ENCODE measurements at places on chromosomes 13 and 19.

DNA sequence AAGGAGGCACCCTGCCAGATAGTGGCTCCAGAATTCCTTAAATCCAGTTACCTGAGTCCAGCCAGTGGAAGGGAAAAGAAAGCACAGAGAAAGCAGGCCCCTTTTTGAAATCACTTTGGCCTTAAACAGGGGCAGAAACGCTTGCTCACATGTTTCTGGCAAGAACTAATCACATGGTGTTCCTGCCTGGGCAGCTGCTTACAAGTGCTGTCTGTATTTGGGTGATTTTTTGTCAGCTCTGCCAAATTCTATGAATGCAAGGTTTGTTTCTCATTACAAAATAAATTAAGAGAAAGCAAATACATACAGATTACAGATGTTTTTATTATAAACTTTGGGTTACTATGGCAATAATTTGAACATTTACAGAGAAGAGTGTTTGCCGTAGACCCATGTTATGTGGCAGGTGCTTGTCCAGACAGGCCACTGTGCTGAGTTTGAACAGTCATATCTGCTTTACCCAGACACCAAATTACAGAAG is 1237.8 kb downstream of the SLITRK5 start:
- DNase-seq, result no peak

- no peak for DNase-seq
These were observed 41.7 kb downstream of the PCDH17 start for GRCh38 chr13:57673197-57673596.

- no peak for DNase-seq
These were observed 256.1 kb upstream of the MAB21L1 start for GRCh38 chr13:35732565-35732964.

- no peak for DNase-seq
These were observed 8.1 kb downstream of the B3GLCT start for GRCh38 chr13:31207661-31208552.

- DNase-seq, result no peak
These were observed at the start of gene UPK1A for GRCh38 chr19:35666251-35666913. Gene UPK1A, plus strand, starts transcription at chr19:35666517. Its CDS starts 296 bp downstream, at chr19:35666813.

DNA sequence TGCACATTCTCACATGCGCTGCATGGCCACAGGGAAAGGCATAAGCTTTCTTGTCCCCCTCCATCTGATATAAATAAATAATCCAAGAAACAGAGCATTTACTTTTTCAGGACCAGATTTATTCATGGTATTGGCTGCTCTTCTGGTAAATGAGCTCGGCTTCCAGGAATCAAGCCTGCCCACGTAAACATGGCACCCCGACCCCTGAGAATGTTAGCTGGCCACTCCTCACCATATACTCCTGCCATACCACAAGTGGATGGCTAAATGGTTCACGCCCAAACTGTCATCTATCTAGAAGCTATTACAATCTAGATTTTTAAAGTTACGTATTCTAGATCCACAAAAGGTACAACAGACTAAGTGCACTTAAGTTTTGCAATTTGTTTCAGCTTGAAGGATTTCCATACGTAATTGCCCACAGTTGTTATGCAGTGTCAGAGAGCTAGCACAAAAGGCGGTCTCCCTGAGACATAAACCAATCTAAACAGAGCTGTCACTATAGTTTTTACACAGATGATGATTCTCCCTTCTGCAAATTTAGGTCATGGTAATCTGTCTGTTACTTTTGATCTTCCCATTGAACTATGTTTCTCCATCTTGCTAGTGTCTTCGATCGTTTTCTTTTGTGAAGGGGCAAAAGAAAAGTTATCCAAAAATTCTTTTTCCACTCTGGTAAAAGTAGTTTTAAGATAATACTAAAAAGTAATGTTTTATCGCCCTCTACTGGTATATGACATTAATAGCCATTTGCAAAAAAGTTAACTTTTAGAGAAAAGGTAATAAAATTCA is 16.2 kb upstream of the FOXO1 start:
- no peak for DNase-seq

GRCh38 chr19:13094771-13095392 is 7.8 kb downstream of the LYL1 start:
- DNase-seq, result no peak

DNA sequence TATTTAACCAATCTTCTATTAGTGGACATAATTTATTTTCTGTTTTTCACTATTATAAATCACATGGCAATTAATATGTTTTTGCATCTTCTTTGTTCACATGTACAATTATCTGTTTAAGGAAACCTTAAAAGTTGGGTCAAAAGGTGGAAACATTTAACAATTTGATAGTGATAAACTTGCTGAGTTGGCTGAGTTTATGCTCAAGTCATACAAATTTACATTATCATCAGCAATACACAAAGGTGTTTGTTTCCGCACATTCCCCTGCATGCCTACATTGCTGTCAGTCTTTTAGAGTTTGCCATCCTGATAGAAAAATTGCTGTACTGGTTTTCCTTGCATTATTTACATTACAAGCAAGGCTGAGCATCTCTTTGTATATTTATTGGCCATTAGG is 139.5 kb downstream of the KCNRG start:
- DNase-seq, result no peak

DNA sequence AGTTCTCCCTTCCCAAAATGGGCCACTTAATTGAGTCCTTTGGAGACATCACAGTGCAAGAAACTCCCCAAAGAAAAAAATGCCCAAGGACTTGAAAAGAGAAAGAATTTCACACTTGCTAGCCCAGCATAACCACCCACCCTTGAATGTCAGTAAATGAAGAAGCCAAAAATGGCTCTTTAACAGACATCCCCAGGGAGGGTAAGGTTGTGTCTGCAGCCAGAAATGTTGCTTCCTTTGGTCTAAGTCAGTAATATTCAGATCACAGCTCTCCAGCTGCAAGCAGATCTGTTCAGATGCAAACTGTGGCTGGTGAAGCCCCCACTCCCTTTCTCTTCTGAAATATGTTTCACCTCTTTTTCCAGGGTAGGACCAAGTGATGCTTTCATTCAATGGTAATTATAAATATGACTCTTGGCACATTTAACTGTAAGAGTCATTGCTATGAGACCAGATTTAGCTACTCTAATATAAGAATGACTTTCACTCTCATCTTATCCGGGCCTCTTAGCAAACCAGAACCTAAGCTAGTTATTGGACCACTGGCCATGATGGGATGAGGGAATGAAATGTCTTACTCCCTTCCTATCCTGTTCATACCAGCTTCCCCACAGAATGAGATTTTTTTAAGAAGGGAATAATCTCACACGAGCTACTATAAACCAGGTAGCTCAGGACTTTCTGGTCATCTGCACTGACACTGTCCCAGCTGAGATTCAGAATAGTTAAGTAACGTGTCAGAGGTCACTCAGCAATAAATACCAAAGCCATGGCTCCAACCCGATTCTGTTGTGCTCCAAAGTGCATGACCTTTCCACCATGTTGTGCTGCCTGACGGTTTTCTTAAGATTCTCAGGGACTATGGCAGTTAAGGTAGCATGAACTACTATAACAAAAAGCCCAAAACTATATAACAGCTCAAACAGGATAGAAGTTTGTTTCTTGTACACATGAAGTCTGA is 234.1 kb downstream of the FOXO1 start:
- no peak for DNase-seq

GRCh38 chr13:61258185-61258584 is 157.5 kb downstream of the PCDH20 start:
- DNase-seq, result no peak

GRCh38 chr13:32824061-32824460 is 192.2 kb upstream of the KL start:
- no peak for DNase-seq

DNA sequence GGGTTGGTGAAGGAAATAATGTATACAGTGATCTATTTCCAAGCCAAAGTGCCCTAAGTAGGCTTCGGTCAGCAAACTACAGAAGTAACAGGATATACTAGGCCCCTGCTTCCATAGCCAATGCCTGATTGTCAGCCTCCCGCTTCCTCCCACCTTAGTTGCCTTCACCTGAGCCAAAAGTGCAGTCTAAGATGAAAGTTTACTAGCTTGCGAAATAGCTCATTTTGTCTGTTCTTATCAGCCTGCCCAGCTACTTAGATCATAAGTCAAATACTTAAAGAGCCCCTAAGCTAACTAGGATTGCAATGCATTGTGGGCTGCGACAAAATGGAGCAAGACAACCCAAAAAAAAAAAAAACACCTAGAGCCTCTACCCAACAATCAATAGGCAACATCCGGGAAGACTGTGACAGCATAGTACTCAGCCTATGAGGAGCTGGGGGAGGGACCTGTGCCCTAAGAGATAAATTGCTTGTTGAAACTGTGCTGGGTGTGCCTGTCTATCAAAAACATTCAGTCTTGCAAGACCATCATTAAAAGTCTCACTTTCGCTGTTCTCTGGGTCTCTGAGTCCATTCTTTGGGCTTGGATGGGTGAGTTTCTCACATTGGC is 454.7 kb upstream of the TSHZ3 start:
- DNase-seq, result no peak

DNA sequence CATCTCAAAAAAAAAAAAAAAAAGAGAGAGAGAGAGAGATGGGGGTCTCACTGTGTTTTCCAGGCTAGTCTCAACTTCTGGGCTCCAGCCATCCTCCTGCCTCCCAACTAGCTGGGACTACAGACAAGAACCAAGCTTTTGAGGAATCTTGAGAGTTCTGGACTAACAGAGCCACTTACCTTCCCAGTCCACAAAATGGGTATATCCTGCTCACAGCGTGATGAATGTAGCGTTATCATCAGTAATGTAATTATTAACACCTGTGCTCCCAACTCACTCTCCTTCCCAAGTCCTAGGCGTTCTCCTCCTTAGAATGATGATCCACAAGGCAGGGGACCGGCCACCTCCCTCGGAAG is 4.6 kb upstream of the NANOS3 start:
- DNase-seq, result no peak

DNA sequence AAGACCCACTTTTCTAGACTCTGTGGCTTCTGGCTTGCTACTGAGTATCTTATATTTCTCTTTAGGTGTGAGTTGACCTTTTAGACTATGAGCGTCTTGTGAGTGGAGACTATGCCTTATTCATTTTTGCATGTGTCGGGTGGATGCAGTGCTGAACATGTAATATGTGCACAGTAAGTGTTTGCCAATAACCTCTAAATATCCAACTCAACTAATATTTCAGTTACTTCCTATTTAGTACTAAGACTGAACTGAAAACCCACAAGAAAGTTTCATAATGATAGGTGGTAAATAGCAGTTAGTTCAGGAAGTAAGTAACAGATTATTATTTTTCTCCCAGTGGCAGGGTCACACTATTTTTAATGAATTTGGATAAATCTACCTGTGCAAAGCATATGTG is 269.3 kb downstream of the KCNRG start:
- DNase-seq, result no peak

DNA sequence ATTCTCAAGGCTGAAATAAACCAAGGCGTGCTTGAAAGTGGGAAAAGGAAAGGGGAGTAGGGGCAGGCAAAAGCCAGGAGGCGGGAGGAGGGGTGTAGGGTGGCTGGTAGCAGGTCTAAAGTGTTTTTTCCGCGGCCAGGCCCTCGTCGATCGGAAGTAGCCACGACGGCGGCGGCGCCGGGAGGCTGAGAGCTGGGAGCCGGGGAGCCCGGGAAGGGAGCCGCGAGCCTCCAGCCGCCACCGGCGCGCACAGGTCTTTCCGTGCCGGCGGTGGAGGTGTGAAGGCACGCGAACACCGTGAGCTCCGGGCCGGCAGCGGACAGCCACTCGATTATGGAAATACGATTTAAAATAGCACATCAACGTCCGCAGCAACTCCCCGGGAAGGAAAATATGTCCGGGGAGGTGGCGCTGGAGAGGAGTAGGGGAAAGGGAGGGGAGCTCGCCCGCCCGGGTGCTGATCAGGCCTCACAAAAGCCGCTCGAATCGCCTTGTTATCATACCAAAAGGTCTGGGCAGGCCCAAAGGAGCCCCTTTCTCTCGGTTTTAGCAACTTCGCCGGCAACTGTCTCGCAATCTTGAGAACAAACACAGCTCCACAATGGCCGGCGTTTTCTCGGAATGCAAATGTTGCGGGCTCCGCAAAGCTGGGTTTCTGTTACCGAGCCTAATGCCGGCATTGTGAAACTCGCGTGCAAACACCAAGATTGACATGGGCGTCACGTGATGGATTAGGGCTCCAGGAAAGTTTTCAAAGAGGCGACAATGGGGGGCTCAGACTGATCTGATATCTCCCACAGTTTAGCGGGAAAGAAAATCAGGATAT is 2.9 kb upstream of the PCDH8 start:
- no peak for DNase-seq

- peak; percentile 52 for DNase-seq
These were observed 17.8 kb downstream of the PROZ start for GRCh38 chr13:113176280-113176679.

GRCh38 chr19:3210347-3211017 is 14.0 kb upstream of the CELF5 start:
- peak; percentile 54 for DNase-seq

DNA sequence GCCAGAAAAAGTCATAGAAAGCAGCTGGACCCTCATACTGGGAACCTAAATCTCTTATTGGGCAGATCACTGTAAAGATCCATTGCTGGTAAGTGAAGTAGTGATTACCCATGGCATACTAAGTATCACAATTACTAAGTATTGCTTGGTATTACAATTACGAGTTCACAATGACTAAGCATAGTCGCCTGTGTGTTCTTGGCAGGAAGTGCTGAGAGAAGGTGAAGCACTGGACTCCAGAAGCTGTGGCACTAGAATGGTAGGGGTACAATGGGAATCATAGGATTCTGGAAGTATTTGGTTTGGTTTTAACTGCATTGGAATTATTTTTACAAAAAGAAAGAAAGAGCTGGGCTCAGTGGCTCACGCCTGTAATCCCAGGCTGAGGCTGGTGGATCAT is 20.3 kb downstream of the LGALS16 start:
- no peak for DNase-seq

- DNase-seq, result no peak
These were observed 52.6 kb upstream of the RCBTB2 start for GRCh38 chr13:48585456-48585840.

- DNase-seq, result no peak
These were observed 177.1 kb upstream of the RFC3 start for GRCh38 chr13:33640832-33641231.

GRCh38 chr13:79401259-79402070 is 4.6 kb downstream of the RBM26 start:
- no peak for DNase-seq

DNA sequence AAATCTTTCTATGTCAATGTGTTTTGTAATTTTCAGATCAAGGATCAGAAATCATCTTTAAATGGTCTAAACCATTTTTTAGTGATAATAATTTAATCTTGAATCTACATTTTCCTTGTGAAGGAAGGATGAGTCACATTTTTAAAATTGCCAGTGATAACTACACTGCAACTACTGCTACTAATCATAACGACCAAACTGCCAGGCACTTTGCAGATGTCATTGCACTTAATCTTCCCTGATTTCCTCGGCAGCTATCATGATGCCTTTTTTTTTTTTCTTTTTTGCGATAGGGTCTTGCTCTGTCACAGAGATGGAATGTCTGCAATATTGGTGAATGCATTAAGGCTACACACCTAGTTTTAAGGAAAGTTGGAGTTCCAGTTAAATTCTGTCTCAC is 41.4 kb upstream of the SLC10A2 start:
- no peak for DNase-seq

GRCh38 chr13:113817860-113818691 is 45.8 kb downstream of the GAS6 start:
- DNase-seq, result no peak

- DNase-seq, result no peak
These were observed 70.8 kb downstream of the FNDC3A start for GRCh38 chr13:49046519-49046918.
